Activated CD8-positive, alpha-beta memory T cell treated with anti-CD3 and anti-CD28 coated beads for 1 hour (primary cell): ENCODE measurements at places on chromosomes 3 and 15.

- DNase-seq = no peak
These were observed 372.9 kb upstream of the LMCD1 start for GRCh38 chr3:8128686-8129085.

- DNase-seq = no peak
These were observed 31.7 kb downstream of the ATP2B2 start for GRCh38 chr3:10473581-10474274.

GRCh38 chr3:191523148-191523547 lies 62.2 kb downstream of the PYDC2 start:
- no peak for DNase-seq

DNA sequence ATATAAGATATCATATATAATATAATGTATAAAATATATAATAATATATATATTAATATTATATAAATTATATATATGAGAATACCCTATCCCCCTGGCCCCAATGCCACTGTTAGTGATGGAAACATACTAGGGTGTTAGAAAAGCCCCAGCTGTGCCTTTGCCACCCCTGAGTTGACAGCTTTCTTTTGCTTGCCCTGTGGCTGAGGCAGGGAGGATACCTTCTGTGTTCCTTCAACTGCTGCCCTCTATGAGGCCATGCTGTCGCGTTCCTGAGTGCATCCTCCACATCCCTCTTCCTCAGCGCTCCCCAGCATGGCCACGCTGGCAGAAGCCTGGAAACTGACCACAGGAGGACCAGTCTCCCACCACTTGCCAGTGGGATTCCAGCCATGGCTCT lies 26.3 kb downstream of the FAN1 start:
- DNase-seq = no peak

DNA sequence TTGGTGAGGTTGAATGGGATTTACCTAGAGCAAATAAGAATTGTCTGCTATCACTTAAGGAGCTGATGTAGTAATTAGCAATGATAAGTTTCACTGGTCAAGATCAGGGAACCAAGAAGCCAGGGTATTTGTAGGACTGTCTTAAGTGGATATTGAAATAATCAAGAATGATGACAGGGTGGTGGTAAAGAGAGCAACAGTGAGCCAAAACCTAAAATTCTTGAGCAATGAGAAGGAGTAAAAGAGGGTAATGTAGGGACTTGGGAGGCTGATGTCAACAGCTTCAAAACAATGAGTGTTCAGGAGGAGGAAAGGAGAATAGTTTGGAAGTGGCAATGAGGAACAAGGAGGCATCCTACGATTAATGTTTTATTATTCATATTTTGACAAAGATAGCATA lies 31.5 kb upstream of the SLC2A2 start:
- DNase-seq = no peak

DNA sequence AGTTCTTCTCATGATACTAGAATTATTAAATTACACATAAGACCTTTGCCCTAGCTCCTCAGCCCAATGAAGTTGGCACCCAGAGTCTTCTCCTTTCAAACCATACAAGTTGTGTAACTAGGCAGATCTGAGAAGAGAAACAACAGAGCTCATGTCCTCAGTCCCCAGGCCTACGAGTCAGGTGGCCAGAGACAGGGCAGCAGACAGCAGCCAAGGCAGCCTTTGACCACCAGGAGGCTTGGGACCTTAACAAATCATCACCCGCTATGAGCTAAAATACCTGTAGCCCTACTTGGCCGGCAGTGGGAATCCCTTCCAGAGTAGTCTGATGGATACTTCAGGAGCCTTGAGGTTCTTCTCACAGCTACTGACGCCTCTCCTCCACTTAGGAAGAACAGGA lies 18.3 kb downstream of the STIMATE start:
- no peak for DNase-seq

- no peak for DNase-seq
These were observed 67.9 kb downstream of the CNTN4 start for GRCh38 chr3:2166552-2166951.

DNA sequence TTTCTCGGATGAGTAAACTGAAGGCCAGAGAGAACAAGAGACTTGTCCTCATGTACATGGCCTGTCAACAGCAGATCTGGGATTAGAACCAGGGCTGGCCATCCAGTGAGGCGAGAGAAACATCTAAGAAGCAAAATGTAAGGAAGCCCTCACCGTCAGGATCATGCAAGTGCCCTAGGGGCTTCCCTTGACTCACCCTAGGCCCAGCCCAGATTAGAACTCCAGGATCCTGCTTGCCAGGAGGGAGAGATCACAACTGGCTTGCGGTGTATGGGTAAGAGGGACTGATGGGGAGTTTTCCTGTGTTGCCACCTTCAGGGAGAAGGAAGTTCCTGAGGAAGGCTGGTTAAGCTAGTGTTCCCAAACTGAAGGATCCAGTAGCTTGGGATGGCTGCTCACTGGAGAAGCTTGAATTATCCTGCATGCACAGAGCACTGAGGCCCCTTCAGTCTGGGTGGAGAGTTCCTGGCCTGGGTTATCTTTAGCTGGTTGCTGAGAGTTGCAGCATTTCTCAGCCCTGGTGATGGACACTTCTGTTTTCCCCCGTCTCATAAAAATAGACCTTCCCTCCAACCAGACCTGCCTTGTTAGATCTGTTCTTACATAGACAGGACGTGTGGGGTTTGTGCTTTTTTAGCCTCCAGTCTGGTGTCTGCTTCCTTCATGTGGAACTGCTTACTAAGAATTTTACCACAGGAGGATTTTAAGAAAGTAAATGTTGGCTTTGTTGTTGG lies 28.2 kb upstream of the XIRP1 start:
- DNase-seq = no peak

DNA sequence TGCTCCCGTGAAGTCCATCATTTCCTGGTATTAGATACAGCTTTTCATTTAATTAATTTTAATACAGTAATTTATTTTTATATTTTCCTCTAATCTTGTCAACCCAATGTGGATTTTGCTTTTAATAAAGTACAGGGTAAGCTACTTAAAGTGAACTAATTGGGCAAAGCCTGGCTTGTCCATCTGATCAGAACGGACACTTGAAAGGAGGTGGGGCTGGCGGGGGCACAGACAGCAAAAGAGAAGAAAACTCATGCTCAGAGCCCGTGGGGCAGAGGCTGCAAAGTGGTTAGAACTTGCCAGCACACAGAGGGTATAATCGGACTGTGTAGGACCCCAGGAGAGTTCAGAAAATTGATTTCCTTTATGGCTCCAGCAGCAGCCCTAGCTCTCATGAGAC lies 443.1 kb upstream of the MDFIC2 start:
- no peak for DNase-seq

DNA sequence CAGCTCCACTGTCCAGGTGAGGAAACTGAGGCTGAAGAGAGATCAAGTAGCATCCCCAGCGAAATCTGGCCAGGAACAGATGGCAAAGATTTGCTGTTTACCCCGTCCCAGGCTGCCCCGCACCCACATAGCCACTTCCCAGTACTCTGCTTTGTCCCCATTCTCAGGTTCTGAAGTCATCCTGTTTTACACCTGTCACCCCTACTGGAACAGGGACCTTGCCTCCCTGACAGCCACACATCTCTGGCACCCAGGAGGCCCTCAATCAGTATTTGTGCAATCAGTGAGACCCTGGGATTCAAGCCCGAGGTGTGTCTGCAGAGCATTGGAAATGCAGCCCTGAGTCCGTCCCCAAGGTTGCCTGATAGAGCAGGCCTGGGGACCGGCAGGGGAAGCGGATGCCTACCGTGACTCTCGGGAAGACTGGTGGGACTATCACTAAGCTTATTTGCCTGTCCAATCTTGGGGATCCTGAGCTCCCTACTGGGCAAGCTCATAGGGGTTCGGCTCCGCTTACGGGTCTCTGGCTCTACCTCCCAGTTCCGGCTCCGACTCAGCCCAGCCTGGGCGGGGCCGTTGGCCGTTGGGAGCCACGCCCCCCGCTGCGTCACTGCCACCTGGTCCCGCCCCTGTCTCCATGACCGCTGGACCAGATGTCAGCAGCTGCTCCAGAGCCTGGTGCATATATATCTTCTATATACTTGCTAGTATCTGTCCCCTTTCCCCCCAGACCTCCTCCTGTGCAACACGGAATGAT lies 17.5 kb upstream of the FANCD2 start:
- no peak for DNase-seq

DNA sequence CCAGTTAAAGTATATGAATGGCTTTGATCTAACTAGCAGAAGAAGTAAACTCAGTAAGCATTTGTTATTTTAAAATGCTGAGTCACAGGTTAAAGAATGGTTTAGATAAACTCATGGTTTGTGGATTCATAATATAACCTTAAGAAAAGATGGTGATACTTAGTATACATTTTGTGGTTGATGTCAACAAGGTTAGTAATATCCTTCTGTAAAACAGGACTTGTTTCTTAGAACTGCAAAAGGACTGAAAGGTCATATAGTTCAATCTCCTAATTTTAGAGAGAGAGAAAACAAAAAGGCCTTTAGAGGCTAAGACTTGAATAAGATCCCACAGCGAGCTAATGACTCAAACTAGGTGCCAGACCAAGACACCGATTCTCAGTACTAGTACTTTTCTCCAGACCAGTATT lies 50.0 kb downstream of the STRIT1 start:
- no peak for DNase-seq

- DNase-seq = no peak
These were observed 245.3 kb downstream of the ZNF621 start for GRCh38 chr3:40770061-40770460.

GRCh38 chr3:40505599-40506462 lies at the start of gene ZNF620:
Gene ZNF620 (plus strand): TSS chr3:40506039. CDS start chr3:40506353, 314 bp downstream.
- DNase-seq = no peak

DNA sequence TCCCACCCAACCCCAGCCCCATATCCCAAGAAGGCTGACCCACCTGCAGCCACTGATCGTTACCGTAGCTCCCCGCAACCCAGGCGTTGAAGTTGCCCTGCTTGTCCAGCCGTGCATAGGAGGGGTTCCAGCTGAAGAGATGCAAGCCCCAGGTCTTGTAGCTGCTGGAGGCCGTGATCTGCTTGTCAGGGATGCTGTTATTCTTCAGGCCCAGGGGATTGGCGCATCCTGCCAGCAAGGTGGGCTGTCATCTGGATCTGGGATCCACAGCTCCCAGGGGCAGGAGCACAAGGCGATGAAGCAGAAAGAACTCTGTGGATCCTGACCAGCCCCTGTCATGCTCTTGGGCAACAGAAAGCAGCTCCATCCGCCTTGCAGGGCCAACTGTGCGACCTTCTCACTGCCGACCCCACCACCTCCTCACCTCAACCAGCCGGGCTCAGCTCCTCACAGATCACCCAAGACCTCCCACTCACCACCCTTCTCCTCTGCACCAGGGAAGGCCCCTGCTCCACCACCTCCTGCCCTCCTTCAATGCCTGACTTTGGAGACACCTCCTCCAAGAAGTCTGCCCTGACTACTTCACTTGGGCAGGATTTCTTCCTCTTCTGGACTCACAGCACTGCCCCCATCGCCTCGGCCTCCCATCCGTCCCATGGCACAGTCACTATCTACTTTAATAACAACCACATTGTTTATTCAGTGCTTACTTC lies 6.3 kb upstream of the HAPLN3 start:
- no peak for DNase-seq

DNA sequence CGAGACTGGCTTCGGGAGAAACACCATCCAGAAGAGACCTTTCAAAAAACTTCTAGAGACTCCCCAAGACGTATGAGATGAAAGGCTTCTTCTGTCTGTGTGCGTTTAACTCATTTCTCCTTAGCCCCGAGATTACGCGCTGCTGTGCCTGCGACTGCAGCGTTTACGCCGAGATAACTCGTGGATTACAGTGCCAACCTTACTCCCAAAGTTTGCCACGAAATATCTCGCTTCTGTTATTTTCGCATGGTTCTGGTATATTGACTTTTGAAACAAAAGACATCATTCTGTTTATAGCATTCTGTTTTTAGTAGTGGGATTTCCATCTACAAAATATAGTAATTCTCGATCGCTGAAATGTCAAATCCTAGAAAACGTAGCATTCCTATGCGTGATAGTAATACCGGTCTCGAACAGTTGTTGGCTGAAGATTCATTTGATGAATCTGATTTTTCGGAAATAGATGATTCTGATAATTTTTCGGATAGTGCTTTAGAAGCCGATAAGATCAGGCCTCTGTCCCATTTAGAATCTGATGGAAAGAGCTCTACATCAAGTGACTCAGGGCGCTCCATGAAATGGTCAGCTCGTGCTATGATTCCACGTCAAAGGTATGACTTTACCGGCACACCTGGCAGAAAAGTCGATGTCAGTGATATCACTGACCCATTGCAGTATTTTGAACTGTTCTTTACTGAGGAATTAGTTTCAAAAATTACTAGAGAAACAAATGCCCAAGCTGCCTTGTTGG lies 467 bp downstream of the PGBD4 start:
- DNase-seq = no peak

- DNase-seq = no peak
These were observed 736 bp downstream of the ARHGEF26 start for GRCh38 chr3:154121701-154122551.

DNA sequence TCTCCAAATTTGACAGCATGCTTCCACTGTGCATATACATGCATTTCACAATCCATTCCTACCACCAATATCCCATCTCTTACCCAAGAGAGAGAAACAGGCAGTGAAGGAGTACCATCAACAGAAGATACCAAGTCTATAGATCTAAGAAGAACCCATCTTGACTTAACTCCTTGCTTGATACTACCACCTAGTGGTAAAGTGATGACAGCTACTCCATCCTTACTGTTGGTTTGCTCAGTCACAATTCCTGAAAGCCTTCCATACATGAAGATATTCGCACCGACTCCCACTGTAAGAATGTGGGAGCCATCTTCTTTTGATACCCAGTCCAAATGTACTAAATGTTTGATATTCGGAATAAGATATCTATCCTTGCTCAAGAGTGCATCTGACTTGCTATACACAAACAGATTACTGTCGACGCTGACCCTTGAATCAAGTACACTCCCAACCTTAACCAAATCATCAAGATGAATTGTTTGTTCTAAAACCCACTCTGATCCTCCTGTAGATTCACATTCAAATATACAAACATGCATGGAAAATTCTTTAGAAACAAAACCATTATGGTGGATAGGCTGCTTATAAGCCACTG lies 123.1 kb downstream of the DMXL2 start:
- DNase-seq = no peak

DNA sequence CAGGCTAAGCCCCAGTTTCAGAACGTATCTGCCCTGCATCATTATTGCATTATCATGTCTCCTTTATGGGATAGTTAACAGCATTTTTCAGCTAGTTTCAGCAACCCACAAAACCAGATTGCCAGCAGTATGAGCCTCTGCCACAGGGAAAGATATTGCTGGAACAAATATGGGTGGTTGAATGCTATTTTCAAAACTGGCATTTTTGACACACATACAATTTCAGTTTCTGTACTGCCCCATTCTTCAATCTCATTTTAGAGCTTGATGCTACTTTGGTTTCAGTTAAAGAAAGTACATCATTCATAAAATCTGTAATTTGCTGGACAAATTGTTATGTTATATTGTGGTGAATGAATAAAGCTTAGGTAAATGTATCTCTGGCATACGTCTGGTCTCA lies 1037.5 kb downstream of the NAALADL2 start:
- no peak for DNase-seq
